ENCODE measurements at places on chromosomes 12 and 14.

- DNase-seq, result no peak
Observed at GRCh38 chr14:52342849-52343596, 28.9 kb downstream of the PTGER2 start.

GRCh38 chr12:50725011-50725942 lies 38.6 kb upstream of the ATF1 start:
- DNase-seq, result no peak

- DNase-seq, result no peak
Observed at GRCh38 chr14:75442642-75443041, 14.8 kb downstream of the JDP2 start.

DNA sequence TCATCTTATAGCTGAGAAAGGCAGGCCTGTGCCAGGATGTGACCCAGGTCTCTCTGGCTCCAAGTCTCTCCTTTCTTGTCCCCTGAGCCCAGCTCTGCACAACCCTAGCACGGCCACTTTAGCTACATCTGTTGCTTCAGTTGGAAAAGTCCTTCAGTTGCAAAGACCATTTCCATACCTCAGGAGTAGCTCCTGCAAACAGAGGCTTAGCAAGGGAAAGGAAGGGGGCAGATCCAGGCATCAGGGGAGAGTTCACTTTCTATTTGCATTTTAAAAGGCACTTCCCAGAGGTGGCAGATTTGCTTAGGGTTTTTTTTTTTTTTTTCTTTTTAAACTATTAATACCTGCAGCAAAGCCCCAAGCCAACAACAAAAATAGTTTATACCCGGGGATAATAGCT lies 3.0 kb upstream of the PITPNM2 start:
- DNase-seq, result no peak

DNA sequence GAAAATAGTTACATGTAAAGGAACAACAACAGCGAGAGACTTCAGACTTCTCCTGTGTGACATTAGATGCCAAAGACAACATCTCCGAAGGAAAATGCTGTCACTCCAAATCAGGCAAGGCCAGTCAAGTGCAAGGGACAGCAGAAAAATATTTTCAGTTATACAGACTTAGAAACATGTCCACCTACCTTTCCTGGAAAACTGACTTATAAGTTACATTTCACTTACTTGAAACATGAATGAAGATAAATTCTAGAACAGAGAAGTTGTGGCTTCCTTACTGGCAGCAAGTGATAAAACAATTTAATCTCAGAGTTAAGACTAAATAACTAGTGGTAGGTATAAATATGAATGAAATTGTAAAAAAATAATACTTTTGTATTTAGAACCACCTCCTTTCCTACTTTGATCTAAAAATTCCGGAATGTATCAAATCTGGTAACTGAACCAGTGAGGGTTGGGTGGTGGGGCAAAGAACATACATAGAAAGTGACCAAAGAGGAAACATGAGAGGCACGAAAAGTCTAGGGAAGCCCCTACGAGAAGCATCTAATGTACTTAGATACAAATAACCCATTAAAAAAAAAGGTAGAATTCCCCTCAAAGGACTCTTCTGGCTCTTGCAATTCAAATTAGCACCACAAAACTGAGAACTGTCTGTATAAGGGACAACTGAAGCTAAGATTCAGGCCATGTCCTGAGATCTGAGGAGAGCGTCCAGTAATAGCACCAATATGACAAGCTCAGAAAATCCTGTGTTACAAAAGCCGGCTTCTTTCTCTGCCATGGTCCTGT lies 21.2 kb downstream of the MTHFD1 start:
- DNase-seq, result no peak

DNA sequence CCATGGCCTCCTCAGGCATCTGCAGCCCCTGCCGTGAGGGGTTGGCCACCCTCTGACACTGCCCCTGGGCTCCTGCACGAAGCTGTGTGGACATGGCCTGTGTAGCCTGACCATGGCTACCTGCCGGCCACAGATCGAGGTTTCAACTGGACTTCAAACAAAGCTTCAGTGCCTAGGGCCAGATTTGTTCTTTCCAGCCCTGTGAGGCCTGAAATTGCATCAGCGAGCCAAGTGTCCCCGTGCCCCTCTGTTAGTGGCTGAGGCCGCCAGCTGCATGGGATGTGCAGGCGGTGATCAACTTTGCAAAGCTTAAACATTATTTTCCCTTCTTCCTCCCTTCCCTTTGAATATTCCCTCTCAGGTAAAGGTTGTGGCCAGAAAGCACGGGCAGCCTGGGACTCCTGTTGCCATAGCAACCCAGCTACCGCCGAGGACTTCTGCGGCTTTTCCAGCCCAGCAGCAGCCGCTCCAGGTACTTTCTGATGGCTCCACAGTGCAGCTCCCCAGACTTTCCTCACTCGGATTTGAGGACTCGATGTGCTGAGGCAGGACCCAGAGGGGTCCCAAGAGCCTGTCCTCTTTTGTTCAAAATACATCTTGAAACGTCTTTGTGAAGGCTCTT lies 35.8 kb downstream of the DDX51 start:
- no peak for DNase-seq

- no peak for DNase-seq
Observed at GRCh38 chr12:50166799-50167048, 445 bp downstream of the CERS5 start.

- no peak for DNase-seq
Observed at GRCh38 chr12:127970491-127970890, 296.5 kb upstream of the TMEM132C start.

DNA sequence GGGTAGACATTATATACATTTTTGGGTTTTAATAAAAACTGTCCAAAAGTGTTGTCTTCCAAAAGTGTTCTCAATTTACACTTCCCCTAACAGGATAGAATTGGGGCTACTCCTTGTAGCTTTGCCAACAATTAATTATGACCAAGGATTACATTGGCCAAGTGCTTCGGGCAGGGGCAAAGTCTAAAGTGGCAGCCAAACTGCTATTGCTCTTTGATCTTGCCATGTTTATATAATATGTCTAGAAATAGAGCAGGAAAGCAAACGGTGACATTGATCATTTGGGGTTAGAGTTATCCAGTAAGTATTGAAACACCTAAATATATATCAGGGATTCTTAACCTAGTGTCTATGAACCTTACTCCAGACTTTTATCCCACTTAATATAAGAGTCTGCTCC lies 31.2 kb upstream of the IGF1 start:
- no peak for DNase-seq

- no peak for DNase-seq
Observed at GRCh38 chr12:46659032-46659650, 166.7 kb downstream of the SLC38A4 start.

GRCh38 chr14:50943261-50943942 lies 881 bp downstream of the PYGL start:
- no peak for DNase-seq

DNA sequence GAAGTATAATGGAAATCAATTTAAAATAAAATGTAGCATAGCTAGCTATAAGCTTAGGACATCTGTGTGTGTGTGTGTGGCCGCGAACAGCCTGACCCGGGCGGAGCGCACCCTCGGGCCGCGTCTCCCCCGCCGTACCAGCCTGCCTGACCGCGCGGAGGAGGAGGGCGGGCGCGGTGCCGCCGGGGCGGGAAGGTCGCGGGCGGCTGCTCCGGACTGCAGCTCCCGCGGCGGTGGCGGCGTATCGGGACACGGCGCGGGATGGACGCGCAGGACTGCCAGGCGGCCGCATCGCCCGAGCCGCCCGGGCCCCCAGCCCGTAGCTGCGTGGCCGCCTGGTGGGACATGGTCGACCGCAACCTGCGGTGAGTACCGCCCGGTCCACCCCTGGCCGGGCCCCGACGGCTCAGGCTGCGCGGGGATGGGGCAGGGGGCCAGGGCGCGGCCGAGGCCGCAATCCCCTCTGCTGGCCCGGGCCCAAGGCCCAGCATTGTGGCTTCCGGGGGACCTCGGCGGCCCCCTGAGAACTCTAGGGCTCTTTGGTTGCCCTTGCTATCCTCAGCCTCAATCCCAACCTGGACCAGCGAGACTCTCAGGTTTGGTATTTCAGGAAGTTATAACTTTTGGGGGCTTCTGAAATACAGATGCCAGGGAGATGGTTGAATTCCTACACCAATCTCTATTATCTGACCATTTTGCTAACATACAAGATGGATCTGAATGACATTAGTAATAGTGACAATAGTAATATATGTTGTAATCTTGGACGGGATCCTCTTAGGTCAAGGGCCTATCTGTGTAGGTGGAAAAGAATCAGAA lies at the start of gene ABHD12B:
Gene ABHD12B (plus strand): TSS at position 140 of the 819 bp plus-strand sequence. CDS start 122 bp downstream, at position 262.
- no peak for DNase-seq

DNA sequence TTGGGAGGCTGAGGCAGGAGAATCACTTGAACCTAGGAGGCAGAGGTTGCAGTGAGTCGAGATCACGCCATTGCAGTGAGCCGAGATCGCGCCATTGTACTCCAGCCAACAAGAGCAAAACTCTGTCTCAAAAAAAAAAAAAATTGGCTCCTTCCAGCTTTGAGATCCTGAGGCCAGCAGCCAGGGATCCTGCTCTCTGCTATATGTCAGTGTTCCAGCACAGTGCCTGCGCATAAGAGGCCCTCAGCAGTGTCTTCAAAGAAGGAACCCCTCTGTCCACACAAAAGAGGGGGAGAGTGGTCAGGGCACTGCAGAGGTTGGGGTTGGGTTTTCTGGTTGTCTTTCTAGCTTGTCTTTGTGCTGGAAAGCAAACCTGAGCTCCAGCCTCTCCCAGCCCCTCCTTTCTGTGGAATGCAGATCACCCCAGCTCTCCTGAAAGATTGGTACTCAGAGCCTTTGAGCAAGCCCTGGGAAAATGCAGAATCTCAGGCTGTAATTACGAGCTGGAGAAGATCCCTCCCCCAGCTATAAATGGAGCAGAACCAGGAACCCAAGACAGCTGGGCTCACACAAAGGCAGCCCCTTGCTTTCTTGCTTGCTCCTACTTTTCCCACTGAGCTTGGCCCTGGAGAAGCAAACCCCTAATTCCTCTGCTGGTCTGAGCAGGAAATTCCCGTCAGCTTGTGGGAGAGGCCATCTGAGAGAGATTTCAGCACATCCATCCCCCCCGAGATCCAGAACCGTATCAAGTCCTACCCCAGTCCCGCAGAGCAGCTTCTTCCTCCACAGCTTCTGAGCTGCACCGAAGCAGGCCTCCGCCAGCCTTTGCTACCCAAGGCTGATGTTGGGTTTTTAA lies 205.7 kb downstream of the ZFP36L1 start:
- peak; percentile 46 for DNase-seq

DNA sequence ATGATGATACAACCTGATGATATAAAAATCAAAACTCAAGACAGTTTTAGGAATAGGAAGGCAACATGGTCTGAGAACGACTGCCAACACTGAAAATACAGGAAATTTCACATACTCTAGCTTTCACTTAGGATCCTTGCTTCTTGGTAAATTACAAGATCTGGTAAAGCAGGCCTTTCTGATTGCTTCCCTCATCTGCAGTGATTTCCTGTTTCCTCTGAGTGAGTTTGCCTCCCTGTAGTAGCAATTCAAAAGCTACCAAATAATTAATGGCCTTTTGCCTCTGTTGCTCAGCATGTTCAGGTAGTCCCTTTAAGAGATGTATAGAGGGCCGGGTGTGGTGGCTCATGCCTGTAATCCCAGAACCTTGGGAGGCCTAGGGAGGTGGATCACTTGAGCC lies 2.0 kb upstream of the IRAK3 start:
- no peak for DNase-seq

DNA sequence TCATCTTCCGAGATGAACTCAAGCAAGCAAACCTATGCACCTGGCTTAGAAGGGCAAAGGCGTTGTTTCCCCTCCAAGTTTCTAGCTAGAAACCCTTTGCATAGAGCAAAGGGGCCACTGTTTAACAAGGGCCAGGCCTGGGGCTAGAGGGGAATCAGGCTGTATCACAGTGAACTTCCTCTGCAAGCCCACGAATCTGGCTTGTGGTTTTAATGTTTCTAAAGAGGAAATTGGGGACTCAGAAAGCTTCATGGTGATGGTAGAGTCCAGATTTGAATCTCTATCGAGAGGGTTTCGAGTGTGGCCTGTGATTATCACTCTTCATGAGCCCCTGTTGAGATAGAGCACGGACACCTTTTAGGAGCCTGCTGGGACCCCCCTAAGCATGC lies 189.9 kb downstream of the VRK1 start:
- no peak for DNase-seq

DNA sequence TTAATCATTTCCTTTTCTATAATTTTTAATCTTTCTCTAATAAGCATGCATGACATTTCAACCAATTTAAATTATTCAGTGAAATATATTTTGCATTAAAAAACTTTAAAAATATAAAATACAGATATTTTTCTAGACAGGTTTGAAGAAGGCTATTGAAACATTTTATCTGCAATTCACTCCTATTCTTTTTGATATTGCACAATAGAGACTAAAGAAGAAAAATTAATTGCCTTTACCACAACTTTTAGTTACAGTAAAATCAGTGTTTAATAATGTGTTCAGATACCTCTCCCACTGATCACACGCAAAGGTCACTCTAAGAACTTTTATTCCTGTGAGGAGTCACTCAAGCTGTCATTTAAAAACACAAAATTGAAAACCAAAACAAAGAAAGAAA lies 1416.7 kb downstream of the FSCB start:
- DNase-seq, result no peak

DNA sequence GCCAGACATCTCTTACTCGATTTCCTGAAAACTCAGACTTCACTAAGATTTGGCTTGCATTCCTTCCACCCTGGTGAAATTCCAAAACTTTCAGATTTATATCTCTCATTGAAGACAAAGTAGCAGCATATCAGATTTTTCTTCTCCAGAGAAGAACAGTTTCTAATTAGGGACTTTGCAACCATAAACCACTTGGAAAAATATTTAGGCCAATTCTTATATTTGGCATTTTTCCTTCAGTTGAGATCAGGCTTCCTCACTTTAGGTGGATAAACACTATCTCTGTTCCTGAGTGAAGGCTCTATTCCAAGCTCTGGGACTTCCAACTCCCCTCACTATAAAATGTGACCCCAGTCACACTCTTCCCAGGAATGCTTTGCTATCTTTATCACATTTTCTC lies 1434.3 kb upstream of the FLRT2 start:
- no peak for DNase-seq

GRCh38 chr14:39083127-39083526 lies 19.9 kb downstream of the SEC23A start:
- DNase-seq, result no peak

DNA sequence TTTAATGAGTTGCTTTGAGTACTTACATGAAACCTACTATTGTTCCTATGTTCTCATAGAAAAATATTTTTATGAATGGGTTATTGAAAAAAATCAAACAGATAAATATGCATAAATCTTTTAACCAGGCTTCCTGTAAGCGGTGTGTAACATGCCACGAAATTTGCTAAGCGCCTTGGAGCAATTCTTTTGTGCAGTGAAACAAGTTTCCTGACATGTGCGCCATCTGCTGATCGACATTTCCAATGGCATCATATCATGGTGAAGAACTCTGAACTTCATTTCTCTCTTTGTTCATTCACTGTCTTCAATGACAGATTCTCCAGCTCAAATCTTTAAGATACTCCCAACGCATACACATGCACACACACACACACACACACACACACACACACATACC lies 145.6 kb upstream of the NAV3 start:
- peak; percentile 19 for DNase-seq

GRCh38 chr14:22500525-22500924 lies 88.5 kb downstream of the DAD1 start:
- no peak for DNase-seq

- DNase-seq, result no peak
Observed at GRCh38 chr14:63478010-63478409, 65.2 kb downstream of the PPP2R5E start.

All from foreskin keratinocyte (primary cell).